Small intestine (tissue), 16 donors: ENCODE measurements at places on chromosomes 2 and 18.
A peak's percentile ranks its signal among the peaks of the same experiment; 100 is the strongest.

DNA sequence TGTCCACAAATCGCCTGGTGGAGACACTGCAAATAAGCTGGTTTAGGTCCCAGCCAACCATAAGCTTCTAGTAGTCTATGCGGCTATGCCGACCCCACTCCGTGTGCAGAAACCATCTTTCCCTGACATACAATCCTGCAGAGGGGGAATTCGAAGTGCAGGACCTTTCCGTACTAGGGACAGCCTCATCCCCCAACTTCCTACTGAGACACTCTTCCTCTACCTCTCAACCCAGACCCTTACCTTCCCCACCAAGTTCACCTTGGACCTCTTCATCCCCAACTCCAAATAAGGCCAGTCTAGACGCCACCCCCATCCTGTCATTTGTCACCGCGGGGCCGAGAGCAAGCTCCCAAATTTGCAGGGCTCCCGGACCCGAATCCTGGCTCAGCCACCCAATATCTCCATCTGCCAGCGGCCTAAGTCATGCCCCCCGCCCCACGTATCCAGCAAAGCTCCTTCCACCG, 496 bp downstream of the SUCLG1 start:
- H3K27me3 ChIP-seq = no peaks in the 10 kb centered on the region
- H3K36me3 ChIP-seq = peaks cover 3% of the 10 kb centered on the region
- H3K27ac ChIP-seq = peak overlapping the region; percentile 97
- H3K4me1 ChIP-seq = peaks cover 4% of the 10 kb centered on the region
- peak overlapping the region; percentile 89 for H3K4me3 ChIP-seq
- peak; percentile 61 for DNase-seq

DNA sequence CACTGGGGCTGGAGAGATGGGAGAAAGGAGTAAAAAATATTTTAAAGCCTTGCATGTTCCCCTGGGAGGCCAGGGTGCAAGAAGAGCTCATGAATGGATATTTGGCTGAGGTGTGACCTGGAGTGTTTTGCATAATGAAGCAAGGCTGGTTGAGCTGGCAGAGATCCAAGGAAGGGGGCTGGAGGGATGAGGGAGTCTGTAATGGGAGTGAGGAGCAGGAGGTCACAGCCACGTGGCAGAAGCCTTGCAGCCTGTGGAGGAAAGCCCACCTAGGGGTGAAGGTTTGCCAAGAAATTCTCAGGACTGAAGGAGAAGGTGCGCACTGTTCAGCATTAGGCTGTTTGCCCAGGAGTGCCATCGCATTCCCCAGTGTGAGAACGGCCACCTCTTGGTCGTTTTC, 40.3 kb upstream of the ATP8B1 start:
- DNase-seq = no peak
- H3K36me3 ChIP-seq = no peaks in the 10 kb centered on the region
- H3K4me1 ChIP-seq = peaks cover 3% of the 10 kb centered on the region

DNA sequence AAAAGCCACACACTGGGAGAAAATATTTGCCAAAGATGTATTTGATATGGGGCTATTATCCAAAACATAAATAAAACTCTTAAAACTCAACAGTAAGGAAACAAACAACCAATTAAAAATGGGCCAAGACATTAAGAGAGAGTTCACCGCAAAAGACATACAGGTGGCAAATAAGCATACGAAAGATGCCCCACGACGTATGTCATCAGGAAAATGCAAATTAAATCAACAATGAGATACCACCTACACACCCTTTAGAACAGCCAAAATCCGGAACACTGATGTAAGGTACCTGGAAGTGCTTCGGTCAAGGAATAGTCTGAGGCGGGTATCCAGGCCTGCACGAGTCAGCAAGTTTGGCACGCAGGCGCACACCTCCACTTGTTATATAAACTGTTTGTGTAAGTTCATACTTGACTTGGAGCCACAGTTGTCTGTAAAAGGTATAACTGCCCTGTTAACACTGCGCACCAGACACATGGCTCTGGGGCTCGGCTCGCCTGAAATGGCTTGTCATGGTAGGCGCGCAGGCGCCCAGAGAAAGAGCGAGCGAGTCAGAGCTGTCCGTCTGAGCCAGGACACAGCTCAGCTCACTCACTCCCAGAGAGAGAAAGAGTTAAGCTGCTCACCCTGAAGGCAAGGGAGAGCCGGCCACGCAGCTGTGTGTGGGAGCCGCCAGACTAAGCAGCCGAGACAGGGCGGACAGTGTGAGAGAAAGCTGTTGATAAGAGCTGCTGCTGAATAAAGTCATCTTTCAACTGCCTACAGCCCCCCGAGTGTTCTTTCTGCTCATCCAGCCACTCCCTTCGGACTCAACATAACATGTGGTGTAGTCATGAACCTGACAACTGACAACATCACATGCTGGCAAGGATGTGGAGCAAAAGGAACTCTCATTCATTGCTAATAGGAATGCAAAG, 87.3 kb downstream of the HNRNPLL start:
- H3K27me3 ChIP-seq = no peaks in the 10 kb centered on the region
- H3K4me1 ChIP-seq = no peaks in the 10 kb centered on the region
- no peaks in the 10 kb centered on the region for H3K36me3 ChIP-seq
- no peak for DNase-seq
- no peak overlapping the region for H3K4me3 ChIP-seq

- H3K36me3 ChIP-seq = no peaks in the 10 kb centered on the region
- no peaks in the 10 kb centered on the region for H3K4me1 ChIP-seq
- peak overlapping the region; percentile 89 for H3K27ac ChIP-seq
- H3K27me3 ChIP-seq = no peaks in the 10 kb centered on the region
- no peak overlapping the region for H3K4me3 ChIP-seq
Measured at GRCh38 chr2:200713704-200714064, 98.0 kb upstream of the BZW1 start.

DNA sequence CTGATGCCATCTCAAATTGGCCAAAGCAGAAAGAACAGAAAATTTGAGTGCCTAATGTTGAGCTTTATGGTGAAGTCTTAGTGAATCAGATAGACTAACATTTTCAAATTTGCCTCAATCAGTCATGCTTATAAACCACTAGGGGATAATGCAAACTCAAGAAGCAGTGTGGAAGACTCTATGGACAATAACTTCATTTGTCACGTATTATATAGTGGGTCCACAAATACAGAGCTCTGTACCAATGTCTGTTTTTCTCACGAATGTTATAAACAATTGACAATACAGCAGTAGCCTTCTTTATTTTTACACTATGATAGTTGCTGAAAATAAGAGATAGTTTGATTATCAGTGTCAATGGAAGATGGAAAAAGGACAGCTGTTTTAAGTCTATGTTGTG, 190.8 kb upstream of the SLC8A1 start:
- no peak overlapping the region for H3K27ac ChIP-seq
- H3K27me3 ChIP-seq = no peaks in the 10 kb centered on the region
- no peaks in the 10 kb centered on the region for H3K4me1 ChIP-seq
- H3K4me3 ChIP-seq = no peak overlapping the region
- no peaks in the 10 kb centered on the region for H3K36me3 ChIP-seq

GRCh38 chr18:7068871-7069590, 48.6 kb downstream of the LAMA1 start:
- H3K36me3 ChIP-seq = no peaks in the 10 kb centered on the region
- H3K4me3 ChIP-seq = no peak overlapping the region
- DNase-seq = no peak

DNA sequence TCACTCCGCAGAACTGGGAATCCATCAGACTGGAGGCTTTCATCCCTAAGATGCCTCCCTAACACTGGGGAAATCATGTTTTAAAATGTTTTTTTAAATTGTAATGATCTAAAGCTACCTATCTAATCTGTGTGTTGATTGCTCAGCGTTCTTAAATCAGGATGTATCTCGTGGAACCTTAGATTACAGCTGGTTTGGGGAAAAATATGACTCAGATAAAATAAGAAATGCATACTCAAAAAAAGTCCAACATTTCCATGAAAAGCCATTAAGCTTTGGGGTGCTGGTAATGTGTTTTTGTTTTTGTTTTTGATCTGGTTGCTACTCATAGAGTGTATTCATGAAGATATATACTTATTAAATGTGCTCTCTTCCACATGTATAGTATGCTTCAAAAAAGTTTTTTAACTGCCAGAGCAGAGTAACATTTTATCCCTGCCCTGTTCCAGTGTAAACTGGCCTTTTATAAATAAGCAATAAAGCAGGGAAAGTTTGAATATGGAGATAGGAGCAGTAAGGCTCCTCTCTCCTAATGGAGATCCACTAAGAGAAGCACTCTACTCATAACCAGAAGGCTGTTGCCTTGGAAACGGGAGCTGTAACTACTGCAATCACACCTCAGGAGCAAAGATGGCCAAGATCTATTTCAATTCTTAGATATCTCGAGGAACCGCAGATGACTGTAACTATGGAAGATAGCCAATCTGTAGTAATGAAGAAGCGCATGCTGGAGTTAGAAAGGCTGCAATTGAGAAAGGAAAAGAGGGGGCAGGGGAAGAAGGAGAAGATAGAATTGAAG, 41.6 kb downstream of the ANKRD44 start:
- H3K27ac ChIP-seq = no peak overlapping the region
- no peaks in the 10 kb centered on the region for H3K4me1 ChIP-seq
- no peak overlapping the region for H3K4me3 ChIP-seq
- no peak for DNase-seq
- no peaks in the 10 kb centered on the region for H3K27me3 ChIP-seq

GRCh38 chr18:33113416-33113815, 327.1 kb downstream of the CCDC178 start:
- peaks cover 3% of the 10 kb centered on the region for H3K4me1 ChIP-seq
- H3K27ac ChIP-seq = no peak overlapping the region
- H3K4me3 ChIP-seq = no peak overlapping the region
- DNase-seq = no peak
- no peaks in the 10 kb centered on the region for H3K36me3 ChIP-seq
- H3K27me3 ChIP-seq = no peaks in the 10 kb centered on the region

DNA sequence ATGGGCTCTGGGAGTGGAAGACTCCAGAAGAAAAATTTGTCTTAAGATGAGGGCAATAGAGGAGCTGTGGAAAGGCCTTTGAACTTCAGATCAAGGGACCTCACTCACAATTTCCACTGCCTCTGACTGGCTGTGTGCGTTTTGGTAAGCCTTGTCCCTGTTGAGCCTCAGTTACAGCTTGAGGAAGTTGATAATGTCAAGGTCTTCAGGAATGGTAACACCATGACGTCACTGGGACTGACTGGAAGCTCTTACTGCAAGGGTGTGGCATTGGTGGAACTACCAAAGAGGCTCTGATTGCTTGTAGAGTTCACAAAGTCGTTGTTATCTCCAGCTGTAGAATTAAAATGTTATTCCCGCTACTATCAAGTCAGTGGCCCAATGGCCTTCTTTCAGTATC, 29.2 kb upstream of the CTAGE1 start:
- H3K27ac ChIP-seq = no peak overlapping the region
- H3K4me1 ChIP-seq = no peaks in the 10 kb centered on the region
- no peak overlapping the region for H3K4me3 ChIP-seq
- H3K27me3 ChIP-seq = no peaks in the 10 kb centered on the region
- no peak for DNase-seq

DNA sequence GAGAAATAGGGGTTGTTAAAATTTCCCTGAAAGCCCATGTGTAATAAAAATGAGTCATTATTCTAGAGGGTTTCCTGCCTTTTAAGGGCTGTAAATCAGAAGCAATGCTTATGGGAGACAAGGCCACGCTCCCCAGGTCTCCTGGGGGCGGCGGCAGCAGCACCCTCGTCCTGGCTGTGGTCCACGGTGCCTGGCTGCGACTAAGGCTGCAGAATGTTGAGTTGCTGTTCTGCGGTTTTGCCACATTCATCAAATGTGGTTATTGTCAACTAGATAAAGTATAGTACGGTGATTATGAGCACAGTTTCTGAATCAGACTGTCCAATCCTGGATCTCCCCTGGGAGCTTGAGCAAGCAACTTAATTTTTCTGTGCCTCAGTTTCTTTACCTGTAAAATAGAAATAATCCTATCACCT, 11.9 kb upstream of the AGFG1 start:
- peaks cover 7% of the 10 kb centered on the region for H3K4me1 ChIP-seq
- H3K36me3 ChIP-seq = peaks cover 3% of the 10 kb centered on the region
- no peak for DNase-seq
- H3K27me3 ChIP-seq = no peaks in the 10 kb centered on the region

- H3K36me3 ChIP-seq = peaks cover 19% of the 10 kb centered on the region
- no peak overlapping the region for H3K27ac ChIP-seq
- H3K4me1 ChIP-seq = peaks cover 7% of the 10 kb centered on the region
- no peaks in the 10 kb centered on the region for H3K27me3 ChIP-seq
Measured at GRCh38 chr2:73101626-73102256, 11.0 kb downstream of the RAB11FIP5 start.

GRCh38 chr2:23814963-23815362, 112.0 kb downstream of the ATAD2B start:
- DNase-seq = no peak
- no peak overlapping the region for H3K27ac ChIP-seq
- H3K27me3 ChIP-seq = no peaks in the 10 kb centered on the region
- no peaks in the 10 kb centered on the region for H3K4me1 ChIP-seq
- H3K4me3 ChIP-seq = no peak overlapping the region

DNA sequence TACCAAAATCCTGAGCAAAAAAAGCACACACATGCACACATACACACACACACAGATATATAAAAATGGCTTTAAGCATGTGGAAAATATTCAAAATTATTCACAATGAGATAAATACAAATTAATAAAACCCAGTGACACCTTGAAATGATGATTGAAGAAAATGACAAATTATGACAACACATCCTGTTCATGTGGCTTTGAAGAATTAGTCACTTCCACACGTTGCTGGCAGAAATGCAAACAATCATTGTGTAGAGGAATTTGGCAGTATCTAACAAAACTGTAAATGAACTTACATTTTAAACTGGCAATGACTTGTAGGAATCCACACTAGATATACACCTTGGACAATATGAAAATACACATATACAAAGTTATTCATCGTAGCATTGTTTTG, 95.8 kb upstream of the RGPD4 start:
- no peaks in the 10 kb centered on the region for H3K36me3 ChIP-seq
- no peak for DNase-seq
- H3K4me3 ChIP-seq = no peak overlapping the region
- no peak overlapping the region for H3K27ac ChIP-seq
